ENCODE measurements at places on chromosomes 3 and 15. TPM values are rescaled to one million over a fixed set of nuclear protein-coding genes. Genes with fewer than 3 reads are reported as not detected.

GRCh38 chr15:97525809-97526208 is 434.7 kb upstream of the ARRDC4 start:
- DNase-seq, result no peak

- DNase-seq, result no peak
Measured at GRCh38 chr3:87088430-87088992, 97.6 kb upstream of the VGLL3 start.

DNA sequence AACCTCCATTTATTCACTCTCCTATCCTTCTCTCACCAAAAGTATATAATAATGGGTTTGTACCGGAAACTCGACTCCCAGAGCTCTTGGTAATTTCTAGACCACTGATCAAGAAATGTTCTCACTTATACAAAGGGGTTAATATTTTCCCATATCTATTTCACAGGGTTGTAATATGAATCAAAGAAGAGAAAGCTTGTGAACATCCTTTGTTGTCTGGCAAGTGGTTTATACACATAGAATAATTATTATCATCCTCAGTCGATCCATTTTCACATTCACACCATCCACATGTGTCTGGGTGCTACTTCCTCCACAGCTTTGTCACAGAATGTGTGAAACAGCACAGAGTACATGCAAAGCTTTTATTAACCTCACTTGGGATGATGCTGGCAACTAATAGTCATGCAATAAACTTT is 29.9 kb upstream of the STT3B start:
- DNase-seq, result no peak

DNA sequence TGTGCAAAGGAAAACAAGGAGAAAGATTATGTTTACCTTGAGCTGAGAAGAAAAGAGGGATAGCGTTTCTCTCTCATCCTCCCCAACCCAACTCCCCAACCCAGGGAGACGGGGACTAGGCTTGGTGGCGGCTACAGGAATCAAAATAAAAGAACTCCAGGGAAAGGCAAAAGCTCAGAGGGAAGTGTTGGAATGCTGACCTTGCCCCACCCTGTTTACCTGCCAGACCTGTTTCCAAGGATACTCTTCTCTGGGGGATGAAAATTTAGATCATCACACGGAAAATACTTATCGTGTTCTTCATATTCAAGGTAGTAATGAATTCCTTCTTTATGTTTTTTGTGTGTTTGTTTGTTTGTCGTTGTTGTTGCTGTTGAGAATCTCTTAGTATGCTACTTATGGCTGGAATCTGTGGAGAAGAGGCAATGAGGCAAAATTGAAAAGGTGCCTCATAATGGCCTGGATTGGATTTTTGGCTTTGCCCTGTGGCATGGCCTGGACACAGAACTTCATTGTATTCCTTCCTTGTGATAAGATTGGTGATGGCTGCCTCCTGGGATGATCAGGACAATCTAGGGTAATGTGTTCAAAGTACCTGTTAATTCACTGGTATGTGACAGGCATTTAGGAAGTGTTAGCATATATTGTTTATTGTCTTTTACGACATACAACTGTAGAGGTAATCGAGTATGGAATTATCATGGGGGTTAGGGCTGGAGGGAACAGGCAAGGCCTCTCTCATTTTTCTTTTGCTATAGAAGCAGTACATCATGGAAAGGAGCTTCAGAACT is 11.1 kb upstream of the TPRG1 start:
- DNase-seq, result no peak

GRCh38 chr3:159001711-159002110 is 199.9 kb downstream of the MFSD1 start:
- DNase-seq, result no peak

DNA sequence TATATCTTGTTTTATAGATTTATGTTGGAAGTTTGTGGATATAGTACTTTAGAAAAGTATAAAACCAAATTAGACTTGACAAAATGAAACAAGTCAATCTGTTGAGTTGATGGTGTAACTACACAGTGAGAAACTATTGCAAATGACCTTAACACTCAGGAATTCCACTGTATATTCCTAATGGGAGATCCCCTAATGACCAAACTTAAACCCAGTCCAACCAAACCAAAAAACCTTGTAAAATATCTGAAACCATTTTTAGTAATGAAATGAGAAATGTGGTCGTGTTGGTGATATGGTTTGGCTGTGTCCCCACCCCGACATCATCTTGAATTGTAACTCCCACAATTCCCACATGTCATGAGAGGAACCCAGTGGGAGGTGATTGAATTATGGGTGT is 31.9 kb upstream of the ATP13A3 start:
- no peak for DNase-seq

GRCh38 chr3:5324780-5325179 is 137.3 kb downstream of the EDEM1 start:
- no peak for DNase-seq

DNA sequence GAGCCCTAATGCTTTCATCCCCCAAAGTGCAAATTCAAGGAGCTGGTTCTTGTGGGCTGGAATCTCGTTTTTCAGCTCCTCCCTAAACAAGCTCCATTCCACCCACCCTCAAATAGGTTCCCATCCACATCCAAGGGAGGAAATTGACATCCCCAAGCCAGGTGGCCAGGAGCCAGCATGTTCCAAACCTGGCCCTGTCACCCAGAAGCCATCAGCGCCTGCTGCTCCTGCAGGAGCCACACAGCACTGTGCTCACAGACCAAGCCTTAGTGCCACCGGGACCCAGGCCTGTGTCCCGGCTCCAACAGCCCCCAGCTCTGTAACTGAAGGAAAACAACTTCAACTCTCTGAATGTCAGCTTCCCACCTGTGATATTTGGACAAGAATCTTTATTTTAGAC is 263.6 kb downstream of the UACA start:
- no peak for DNase-seq

- DNase-seq, result no peak
Measured at GRCh38 chr3:65974509-65974908, 64.2 kb downstream of the MAGI1 start.

GRCh38 chr15:52020221-52021085 is 1.4 kb downstream of the MAPK6 start:
- no peak for DNase-seq

GRCh38 chr15:75590239-75590638 is 11.1 kb upstream of the PTPN9 start:
- no peak for DNase-seq

- DNase-seq, result no peak
Measured at GRCh38 chr15:31296646-31297574, 29.7 kb upstream of the KLF13 start.

- DNase-seq, result no peak
Measured at GRCh38 chr3:99172736-99173657, 271.5 kb upstream of the DCBLD2 start.

DNA sequence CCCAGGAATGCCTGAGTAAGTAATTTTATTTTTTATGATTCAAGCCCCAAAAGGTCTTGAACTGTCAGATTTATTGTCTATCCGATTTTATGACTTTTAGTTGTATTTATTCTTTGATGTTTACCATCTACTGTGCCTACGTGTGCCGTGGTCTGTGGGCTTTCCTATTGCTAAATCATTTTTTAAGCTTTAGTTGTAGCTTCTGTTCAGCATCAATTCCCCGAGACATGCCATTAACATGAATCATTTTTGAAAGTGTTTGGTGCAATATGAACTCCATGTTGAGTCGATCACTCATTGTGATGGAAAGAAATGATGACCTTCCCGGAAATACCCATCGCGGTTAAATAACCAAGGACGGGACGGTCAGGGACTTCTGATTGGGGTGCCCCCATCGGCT is 268.7 kb upstream of the THRB start:
- DNase-seq, result no peak

DNA sequence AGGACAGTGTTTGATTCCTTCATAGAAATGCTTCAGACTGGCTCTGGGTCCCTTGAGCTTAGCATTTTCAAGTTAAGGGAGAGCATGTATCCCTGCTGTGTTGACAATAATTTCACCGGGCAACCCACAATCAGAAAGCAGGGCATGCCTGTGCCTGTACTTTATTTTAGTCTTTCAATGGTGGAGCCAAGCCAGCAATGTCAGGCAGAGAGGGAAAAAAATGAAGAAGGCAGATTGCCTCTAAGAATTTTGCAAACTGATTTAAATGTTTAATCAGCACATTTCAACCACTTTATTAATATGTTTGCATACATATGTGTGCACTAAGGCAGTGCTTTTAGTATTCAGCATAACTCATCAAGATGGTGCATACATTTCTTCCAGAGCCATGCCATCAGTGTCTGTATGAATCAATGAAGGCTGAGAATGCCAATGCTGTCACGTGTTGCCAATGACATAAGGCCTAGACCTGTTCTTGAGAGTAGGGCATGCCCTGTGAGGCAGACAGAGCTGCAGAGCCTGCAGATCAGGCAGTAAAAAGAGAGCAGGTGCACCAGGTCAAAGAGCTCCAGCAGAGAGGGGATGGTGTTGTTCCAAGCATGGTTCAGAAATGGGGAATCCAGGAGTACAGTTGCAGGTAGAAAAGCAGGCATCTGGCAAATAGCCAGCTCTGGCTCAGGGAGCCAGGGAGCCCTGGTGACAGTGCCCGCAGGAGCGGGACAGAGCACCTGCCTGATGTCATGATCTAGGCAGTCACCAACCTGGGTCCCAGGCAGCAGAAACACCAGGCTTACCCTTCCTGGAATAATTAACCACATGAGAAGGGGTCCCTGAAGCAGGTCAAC is 508.5 kb downstream of the GABRG3 start:
- no peak for DNase-seq

DNA sequence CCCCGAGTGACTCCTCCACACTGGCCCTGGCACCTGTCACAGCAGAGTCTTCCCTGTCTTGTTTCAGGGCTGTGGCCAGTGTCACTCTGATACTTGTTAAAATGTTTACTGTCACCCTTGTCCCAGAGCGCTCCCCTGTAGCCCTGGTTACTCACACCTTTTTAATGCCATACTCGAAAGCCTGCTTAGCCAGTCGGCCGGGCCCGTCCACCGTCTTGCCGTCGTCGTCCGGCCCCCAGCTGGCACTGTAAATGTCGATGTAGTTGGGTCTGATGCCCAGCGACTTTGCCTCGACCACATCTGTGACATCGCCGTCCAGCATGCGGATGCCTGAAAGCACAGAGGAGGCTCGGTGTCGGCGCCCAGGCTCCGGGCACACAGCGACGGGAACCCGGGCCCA is 91.3 kb downstream of the PCSK6 start:
- DNase-seq, result no peak

DNA sequence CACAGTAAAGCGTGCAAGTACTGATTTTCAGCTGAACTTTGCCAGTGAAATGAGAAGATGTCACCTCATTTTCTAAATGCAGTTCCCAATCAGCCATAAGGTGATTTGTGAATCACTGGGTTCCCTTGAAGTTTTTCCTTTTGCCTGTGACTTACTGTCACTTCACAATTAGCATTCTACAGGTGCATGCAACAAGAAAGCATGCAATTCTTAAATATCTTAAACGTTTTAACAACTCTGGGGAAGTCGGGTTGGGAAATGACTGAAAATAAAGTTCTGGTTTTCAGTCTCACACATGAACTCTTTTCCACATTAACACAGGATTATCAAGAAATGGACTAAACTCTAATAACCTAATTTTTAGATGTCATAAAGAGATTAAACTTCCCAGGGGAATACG is 5.2 kb downstream of the GSK3B start:
- DNase-seq, result no peak

GRCh38 chr15:33506781-33507296 is 196.1 kb downstream of the RYR3 start:
- DNase-seq, result no peak

GRCh38 chr3:189146848-189147247 is 24.9 kb upstream of the TPRG1 start:
- DNase-seq, result no peak

- no peak for DNase-seq
Measured at GRCh38 chr3:173890091-173890490, 492.5 kb downstream of the NLGN1 start.

- DNase-seq, result no peak
Measured at GRCh38 chr15:81152339-81152738, 18.3 kb downstream of the CFAP161 start.

- DNase-seq, result no peak
Measured at GRCh38 chr3:119630128-119630879, 30.1 kb downstream of the POPDC2 start.

DNA sequence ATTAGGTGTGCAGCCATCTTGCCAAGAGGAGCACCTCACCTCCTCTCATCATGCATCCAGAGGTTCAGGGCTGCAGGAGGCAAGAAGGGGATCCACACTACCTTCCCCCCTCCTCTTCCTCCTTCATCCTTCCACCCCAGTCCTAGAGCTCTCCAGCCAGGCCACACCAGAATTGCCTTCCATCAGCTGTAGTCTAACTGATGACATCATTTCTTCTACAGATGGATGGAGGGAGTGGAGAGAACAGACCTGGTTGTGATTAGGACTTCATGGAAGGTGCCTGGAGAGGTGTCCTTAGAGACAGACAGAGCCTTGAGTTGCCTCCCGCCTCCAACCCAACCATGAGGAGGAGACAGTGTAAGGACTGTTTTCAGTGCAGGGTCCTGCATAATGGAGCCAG is 14.9 kb downstream of the SEMA5B start:
- DNase-seq, result no peak

DNA sequence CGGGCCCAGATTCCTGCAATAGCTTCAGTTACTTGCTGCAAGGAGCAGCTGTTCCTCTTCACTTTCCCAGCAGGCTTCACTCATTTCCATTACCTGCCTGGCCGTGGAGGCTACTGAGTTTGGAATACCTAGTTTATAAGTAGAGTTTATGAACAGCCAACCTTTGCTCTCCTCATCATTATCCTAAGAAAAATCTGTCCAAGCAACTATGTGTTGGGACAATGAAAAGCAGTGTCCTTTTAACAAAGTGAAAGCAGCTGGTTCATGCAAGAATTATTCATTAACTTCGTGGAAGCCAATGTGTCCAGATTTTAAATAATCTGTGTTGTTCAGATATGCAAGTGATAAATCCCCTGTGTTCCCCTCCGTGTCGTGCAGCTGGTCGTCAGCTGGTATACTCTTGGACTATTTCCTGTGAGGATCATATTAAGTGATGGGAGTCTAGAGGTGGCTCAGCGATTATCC is 39.3 kb upstream of the SSR3 start:
- DNase-seq, result no peak

- DNase-seq, result no peak
Measured at GRCh38 chr3:53617893-53618523, 123.6 kb downstream of the CACNA1D start.

C3orf85 gene
- not detected for total RNA-seq

GOLGA8H gene
- 2.2 TPM for total RNA-seq

RPUSD2 gene
- 7.8 TPM for total RNA-seq

TTLL13 gene
- not detected for total RNA-seq

CHST2 gene
- total RNA-seq, result 18.9 TPM

ATP8B4 gene
- 17.2 TPM for total RNA-seq

SLC22A13 gene
- 0.95 TPM for total RNA-seq

TTC21A gene
- total RNA-seq, result 2.8 TPM

CASR gene
- total RNA-seq, result not detected

RBP2 gene
- not detected for total RNA-seq

GOLGA6D gene
- not detected for total RNA-seq

TMC3 gene
- not detected for total RNA-seq

LSAMP gene
- total RNA-seq, result 2.4 TPM

ATP13A3 gene
- total RNA-seq, result 322 TPM

CNTN4 gene
- total RNA-seq, result 2.6 TPM

All from omental fat pad (tissue), 4 donors.